Right cardiac atrium (tissue), 5 donors: ENCODE measurements at places on chromosomes 3 and 15. TPM values are rescaled to one million over a fixed set of nuclear protein-coding genes. Genes with fewer than 3 reads are reported as not detected.
A peak's percentile ranks its signal among the peaks of the same experiment; 100 is the strongest.

The SLC22A13 gene
- total RNA-seq, result 0.18 TPM

The ZNF80 gene
- total RNA-seq, result not detected

The SNURF gene
- total RNA-seq, result 57.9 TPM

The NDN gene
- total RNA-seq, result 53.0 TPM

The SLC28A2 gene
- not detected for total RNA-seq

The CCR8 gene
- not detected for total RNA-seq

The PKM gene
- 988 TPM for total RNA-seq

The LEKR1 gene
- total RNA-seq, result 1.5 TPM

The CYP19A1 gene
- total RNA-seq, result 1.0 TPM

The TMCO5A gene
- total RNA-seq, result not detected

The ALPK3 gene
- total RNA-seq, result 77.6 TPM

The PLA2G4F gene
- total RNA-seq, result 3.0 TPM

The ISLR gene
- total RNA-seq, result 33.5 TPM

The ANKUB1 gene
- not detected for total RNA-seq

The PEX5L gene
- 1.4 TPM for total RNA-seq

The ISG20 gene
- total RNA-seq, result 5.3 TPM

The DISP2 gene
- total RNA-seq, result 0.85 TPM

GRCh38 chr3:133192363-133192945 lies 154.3 kb downstream of the TMEM108 start:
- DNase-seq, result no peak

GRCh38 chr3:46926871-46927717 lies 49.5 kb downstream of the CCDC12 start:
- peak; percentile 71 for DNase-seq

DNA sequence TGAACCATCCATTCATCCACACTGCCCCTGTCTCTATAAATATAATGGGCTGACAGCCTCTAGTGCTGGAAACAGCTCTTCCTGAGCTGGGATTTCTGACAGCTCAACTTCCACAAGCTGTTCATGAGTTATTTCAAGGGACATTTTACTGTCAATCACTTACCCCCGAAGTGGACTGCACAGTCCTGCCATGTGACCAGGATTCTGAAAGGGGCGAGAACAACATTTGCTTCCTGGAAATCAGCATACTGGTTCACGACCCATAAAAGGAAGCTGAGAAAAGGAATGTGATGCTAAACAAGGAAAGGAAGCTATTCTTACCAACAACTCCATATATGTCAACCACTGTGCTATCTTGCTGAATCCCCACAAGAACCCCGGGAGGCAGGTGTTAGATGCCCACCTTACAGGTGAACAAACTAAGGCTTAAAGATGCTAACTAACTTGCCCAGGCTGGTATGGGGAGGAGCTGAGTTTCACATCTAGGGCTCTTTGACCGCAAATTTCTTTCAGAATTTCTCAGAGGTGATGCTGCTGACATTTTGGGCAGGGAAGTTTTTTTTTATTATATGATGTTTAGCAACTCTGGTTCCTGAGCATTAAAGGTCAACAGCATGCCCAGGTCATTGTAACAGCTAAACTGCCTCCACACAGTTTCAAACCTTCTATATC lies 16.5 kb upstream of the REC114 start:
- DNase-seq, result no peak

DNA sequence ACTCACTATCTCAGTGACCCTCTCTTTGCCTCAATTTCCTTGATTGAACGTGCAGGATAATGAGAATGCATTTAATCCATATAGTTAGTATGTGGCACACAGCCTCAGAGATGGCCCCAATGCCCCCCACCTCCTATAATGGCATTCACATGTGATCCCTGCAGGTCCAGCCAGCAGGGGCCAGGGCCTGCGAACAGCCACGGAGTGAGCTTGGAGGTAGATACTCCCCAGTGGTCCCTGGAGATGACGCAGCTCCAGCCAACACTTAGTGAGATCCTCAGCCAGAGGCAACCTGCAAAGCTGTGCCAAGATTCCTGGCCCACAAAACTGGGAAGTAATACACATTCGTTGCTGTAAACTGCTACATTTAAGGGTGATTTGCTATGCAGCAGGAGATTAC lies 184.9 kb upstream of the NSMCE3 start:
- DNase-seq, result peak; percentile 36

DNA sequence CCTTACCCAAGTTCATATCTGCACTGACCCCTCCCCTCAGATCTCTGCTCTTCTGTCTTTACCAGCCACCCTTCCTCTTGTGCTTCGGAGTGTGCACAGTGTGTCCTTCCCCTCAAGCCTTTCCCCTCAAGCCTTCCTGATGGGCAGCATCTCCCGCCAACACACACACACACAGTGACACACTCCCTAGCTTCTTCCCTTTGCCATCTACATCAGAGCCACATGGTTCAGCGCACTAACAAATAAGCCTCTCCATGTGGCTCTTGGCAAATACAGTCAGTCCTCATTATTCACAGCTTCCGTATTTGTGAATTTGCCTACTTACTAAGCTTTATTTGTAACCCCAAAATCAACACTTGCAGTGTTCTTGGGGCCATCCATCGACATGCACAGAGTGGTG lies 37.5 kb downstream of the SH3BP5 start:
- DNase-seq, result no peak

- peak; percentile 60 for DNase-seq
Measured at GRCh38 chr3:23685541-23686258, 120.1 kb upstream of the UBE2E1 start.

GRCh38 chr3:11641683-11642430 lies 1.9 kb downstream of the VGLL4 start:
- peak; percentile 61 for DNase-seq

DNA sequence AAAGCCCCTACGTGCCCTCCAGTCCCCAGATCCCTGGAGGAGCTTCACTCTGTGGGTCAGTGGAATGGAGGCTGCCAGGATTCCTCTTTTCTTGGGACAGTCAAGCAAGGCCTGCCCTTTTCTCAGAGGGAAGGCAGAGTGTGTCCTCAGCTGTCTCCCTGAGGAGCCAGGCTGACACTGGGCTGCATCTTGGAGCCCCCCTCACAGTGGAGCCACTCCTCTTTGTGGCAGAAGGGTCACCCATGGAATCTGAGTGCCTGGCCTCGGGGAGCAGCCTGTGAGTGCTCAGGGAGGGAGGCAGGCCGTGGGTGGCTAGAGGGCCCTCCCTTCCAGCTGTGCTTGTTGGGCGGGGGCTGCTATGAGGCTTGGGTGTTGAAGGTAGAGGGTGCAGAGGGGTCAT lies 41.2 kb downstream of the BOC start:
- DNase-seq, result no peak

GRCh38 chr3:155859859-155860258 lies 5.6 kb upstream of the SLC33A1 start:
- no peak for DNase-seq

DNA sequence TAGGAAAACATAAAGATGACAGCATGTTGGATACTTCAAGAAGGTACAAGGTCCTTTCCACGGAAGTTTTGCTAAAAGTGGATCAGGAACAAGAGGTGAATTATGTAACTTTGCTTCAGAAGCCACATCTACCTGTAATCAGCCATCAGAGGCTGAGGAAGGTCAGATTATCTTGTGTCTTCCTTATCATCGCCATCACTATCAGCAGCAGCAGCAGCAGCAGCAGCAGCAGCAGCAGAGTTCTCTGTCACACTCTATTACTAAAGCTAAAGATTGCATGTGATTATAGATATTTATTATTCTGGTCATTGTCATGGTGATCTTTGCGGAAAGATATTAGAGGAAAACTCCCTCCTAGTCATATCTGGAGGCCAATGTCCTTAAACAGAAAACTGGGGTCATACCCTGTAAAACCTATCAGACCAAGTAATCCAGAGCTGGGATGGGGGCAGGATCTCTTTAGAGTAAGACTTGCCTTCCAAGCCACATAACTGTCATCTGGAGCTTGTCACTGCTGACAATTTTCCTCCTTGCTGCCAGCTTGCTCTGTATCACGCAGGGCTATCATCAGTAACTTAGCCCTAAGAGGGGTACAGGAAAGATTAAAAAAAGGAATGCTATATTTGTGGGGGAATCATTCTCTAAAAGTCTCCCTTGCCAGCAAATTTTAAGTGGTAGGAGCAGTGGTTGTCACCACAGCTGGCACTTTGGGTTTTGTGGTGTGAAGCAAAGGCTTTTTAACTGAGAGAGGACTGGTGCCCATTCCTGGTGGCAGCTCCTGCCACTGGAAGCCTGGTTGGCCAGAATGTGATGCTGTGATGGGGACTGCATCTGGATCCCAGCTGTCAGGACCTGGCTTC lies 130.9 kb upstream of the RASGRP1 start:
- DNase-seq, result no peak

DNA sequence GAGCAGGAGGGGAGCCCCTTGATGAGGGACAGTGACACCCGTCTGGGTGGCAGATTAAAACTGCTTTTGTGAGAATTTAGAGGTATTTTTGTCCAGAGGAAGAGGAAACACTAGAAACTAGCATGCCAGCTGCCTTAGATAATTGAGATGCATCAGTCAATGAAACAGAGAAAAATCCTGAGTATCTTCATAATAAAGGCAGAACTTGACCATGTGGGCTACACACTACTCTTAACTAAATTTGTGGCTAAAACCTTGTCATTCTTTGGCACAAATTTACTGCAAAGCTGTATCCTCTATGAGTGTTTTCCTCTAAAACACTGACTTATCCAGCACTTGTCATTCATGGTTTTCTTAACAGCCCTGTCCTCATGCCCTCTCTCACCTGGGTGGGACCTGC lies 259.7 kb upstream of the TPM1 start:
- no peak for DNase-seq

DNA sequence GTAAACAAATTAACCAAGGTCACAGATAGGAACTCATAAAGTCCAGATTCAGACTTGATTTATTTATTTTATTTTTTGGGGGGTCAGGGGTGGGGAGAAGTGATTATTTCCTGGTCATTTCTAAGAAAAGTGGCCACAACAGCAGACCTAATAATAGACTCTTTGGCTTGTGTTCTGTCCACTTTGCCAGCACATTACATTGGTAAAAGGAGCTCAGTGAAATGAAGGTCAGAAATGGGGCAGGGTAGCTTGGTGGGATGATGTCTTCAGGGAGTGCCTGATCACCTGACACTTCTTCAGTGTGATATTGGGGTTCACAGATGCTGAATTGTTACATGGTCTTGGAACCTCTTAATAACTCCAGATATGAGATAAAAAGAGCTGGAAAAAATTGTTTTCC lies 10.1 kb downstream of the VPS8 start:
- no peak for DNase-seq

- no peak for DNase-seq
Measured at GRCh38 chr15:85417276-85417675, 36.9 kb downstream of the AKAP13 start.

DNA sequence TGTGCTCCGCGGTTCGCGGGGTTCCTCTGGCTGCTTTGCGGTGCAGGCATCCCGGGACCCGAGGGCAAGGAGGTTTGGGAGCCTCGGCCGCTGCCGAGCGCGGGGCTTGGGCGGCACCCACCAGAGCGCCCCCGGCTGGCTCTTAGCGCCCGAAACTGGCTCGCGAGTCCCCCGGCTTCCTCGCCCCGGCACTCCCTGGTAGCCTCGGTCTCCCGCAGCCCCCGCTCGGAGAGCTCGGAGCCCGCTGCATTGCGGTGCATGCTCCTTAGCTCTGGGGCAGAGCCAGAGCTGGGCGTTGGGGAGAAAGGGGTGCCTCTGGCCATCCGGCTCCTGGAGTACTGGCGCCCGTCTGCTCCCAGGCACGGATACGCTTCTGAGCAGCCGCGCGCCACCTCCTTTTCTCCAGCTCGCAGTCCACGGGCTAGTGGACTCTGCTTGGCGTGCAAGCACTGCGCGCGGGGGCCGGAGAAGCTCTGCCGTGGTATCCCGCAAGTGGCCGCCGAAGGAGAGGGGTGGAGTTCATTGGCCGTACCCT lies 753 bp downstream of the EPHB1 start:
- no peak for DNase-seq

GRCh38 chr3:53845103-53845880 lies 927 bp downstream of the CHDH start:
- DNase-seq, result peak; percentile 77

DNA sequence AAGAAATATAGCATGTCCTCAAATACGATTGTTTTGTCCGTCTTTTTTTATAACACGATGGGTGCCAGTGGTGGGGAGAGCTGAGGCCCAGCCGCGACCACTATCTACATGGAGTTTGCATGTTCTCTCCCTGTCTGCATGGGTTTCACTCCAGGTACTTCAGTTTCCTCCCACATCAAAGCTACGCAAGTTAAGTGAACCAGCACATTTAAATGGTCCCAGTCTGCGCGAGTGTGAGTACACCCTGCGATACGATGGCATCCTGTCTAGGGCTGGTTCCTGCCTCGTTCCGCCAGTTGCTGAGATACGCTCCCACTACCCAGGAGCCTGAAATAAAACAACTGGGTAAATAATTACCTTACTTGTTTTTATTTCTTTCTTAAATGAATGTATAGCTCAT lies 40.6 kb downstream of the ATP13A3 start:
- DNase-seq, result no peak

DNA sequence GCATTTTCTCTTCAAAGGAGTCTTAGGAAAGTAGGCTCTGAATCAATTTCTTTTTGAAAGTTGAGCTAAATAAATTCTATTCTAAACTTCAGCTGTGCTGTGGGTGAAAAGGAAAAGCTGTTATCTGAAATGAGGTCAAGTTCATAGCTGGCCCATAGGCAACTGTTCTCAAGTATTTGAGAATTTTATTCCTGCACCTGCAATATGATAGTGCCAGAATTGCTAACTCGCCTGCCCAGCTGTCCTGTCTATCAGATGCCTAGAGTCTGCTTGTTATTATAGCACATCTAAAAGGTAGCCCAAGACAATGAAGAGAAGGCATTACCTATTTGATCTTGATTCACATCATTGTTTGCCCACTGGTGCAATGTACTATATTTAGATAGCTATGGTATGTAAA lies 798.7 kb downstream of the DIPK2A start:
- no peak for DNase-seq

GRCh38 chr3:138781012-138781470 lies 53.7 kb downstream of the PIK3CB start:
- DNase-seq, result no peak

- no peak for DNase-seq
Measured at GRCh38 chr3:26807272-26807671, 184.7 kb downstream of the LRRC3B start.

GRCh38 chr15:80107774-80108173 lies 45.0 kb upstream of the FAH start:
- DNase-seq, result no peak

DNA sequence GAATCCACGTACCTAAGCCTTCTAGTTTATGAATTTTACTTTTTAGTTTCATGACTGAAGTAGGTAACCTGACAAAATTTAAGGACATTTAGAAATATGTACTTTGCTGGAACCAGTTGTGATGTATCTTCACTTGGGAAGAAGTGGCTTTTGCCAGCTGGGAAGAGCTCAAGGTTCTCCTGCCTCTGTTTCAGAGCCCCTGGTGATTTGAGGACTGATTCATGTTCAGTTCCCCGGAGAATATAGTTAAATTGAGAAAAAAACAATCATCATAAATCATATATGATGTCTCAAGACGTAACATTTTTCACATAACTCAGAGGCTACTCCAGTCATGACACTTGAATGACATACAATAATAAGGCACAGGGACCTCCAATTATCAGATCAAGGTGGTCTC lies 473.4 kb downstream of the EPHA3 start:
- no peak for DNase-seq
